GDM1 (cell line): ENCODE measurements at places on chromosomes 7 and 10.

DNA sequence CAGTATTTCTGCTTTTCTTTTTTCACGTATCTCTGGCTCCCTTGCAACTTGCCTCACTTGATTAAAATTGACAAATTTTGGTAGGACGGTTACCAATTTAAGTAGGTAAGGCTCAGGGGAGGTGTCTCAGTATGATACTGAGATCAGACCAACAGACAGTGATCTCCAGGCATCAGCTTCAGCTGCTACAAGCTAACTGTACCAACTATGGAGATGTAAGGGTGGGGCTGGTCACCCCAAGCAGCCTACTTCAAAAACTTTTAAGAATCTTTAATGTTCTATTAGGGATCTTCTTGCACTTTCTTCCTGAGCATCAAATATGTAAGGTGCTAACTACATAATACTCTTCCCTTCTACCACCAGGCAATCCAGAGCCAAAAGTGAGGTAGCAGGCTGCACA lies 26.9 kb downstream of the SLC35B4 start:
- DNase-seq, result no peak

GRCh38 chr7:105017657-105018365 lies 3.8 kb downstream of the KMT2E start:
- no peak for DNase-seq

- no peak for DNase-seq
Observed at GRCh38 chr10:29471544-29471859, 163.3 kb downstream of the SVIL start.

GRCh38 chr10:93173967-93174845 lies 100.5 kb downstream of the CYP26A1 start:
- DNase-seq, result no peak

DNA sequence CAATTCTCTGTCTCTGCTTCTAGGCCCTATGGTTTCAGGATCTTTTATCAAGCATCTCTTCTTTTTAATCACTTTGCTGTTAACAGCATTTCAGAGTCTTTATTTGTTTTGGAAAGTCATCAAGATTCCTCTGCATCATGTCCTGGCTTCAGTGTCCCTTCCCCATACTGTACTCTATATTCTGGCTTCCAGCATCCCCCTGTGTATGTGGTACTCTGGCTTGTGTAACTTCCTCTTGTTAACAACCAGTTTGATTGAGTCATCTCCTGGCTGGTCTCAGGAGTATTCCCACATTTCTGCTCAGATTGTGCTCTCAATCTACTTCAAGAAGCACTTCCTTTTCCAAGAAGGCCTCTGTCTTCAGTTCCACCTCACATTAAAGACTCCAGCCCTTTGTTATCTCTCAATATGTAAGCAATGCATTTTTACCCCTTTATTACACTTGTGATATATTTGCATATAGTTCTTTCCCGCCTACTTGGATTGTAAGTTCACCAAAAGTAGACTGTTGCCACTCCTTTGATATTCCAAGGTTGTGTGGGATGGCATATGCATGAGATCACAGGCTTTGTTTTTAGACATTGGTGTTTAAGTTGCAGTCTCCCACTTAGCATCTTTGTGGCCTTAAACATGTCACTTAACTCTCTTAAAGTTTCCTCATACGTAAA lies 15.1 kb upstream of the ATE1 start:
- no peak for DNase-seq

- no peak for DNase-seq
Observed at GRCh38 chr7:76057813-76058145, 9.9 kb downstream of the MDH2 start.

GRCh38 chr7:140304191-140304799 lies 94.0 kb downstream of the SLC37A3 start:
- no peak for DNase-seq

DNA sequence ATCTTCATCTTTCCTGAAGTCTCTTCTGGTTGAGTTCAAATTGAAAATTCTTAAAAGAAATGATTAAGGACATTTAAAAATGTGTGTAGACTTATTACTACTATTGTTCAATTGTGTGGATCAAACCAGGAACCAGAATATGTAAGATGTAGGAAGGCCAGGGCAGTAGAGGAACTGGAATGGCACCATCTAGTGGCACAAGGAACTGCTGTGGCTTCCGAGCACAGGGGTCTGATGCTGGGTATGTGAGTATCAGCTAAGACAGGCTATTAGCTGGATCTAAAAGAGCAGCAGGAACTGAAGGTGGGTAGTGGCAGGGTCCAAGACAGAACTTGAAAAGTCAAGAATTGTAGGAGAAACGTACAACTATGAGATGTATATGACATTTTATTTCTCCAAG lies 247.3 kb downstream of the SEMA3A start:
- no peak for DNase-seq

DNA sequence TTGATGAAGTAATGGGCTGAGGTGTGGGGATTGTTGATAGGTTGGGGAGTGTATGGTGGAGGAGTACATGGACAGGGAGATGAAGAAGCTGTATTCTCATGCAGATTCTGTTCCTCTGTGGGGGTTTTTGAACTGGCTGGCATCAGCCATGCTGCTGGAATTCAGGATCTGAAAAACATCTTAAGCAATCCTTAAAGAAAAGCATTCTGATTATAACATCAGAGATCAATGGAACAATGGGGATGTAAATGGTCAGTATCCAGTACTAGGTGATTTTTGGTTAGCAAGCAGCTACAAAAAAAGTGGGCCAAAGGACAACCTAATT lies 247.5 kb upstream of the GALNT17 start:
- no peak for DNase-seq

GRCh38 chr7:3787717-3788264 lies 486.7 kb downstream of the SDK1 start:
- no peak for DNase-seq

GRCh38 chr7:92926697-92927044 lies 90.3 kb upstream of the CDK6 start:
- no peak for DNase-seq

- DNase-seq, result no peak
Observed at GRCh38 chr7:11228515-11228914, 254.8 kb downstream of the PHF14 start.

DNA sequence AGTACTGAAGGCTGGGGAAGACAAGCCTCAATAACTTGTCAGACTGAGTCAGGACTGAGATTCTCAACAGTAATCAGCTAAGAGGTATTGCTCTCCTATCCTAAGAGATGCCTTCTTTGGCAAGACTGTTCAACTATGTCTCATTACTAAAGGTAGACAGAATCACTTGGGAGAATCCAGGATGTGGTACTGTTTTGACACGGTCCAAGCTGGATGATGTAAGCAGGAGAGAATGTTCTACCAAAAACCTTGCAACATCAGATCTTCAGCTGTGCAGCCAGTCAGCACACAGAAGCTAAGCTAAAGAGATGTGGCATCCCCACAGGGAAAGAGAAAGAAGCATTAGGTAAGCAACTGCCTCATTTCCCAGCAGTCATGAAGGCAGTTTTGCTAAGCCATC lies 391.4 kb downstream of the NRG3 start:
- DNase-seq, result no peak

GRCh38 chr10:127243490-127244272 lies 47.3 kb upstream of the INSYN2A start:
- no peak for DNase-seq

DNA sequence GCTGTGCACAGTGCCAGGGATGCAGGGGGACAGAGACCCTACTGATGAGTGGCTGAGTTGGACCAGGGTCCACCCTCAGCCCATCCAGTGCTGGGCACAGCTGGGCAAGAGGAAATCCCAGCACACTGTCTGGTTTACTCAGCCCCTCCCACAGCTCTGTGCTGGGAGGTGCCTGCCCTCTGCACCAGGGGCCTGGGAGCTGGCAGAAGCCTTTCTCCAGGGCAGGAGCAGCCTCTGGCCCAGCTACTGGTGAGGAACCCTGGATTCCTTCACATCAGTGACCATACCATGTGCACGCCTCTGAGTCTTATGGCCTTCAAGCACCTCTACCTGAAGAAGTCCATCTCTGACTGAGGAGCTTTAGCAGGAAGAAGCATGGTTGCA lies 25.9 kb upstream of the C10orf71 start:
- no peak for DNase-seq

- no peak for DNase-seq
Observed at GRCh38 chr7:105141068-105141467, 127.1 kb downstream of the KMT2E start.

DNA sequence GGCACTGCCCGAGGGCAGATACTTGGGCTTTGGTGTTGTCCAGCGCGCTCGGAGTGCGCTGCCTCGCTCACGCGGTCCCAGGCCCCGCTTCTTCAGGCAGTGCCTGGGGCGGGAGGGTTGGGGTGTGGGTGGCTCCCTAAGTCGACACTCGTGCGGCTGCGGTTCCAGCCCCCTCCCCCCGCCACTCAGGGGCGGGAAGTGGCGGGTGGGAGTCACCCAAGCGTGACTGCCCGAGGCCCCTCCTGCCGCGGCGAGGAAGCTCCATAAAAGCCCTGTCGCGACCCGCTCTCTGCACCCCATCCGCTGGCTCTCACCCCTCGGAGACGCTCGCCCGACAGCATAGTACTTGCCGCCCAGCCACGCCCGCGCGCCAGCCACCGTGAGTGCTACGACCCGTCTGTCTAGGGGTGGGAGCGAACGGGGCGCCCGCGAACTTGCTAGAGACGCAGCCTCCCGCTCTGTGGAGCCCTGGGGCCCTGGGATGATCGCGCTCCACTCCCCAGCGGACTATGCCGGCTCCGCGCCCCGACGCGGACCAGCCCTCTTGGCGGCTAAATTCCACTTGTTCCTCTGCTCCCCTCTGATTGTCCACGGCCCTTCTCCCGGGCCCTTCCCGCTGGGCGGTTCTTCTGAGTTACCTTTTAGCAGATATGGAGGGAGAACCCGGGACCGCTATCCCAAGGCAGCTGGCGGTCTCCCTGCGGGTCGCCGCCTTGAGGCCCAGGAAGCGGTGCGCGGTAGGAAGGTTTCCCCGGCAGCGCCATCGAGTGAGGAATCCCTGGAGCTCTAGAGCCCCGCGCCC lies at the start of gene NPY:
TSS of gene NPY (plus strand) at position 294 of the 802 bp plus-strand sequence. CDS start 1,051 bp downstream, outside the sequence.
- no peak for DNase-seq

DNA sequence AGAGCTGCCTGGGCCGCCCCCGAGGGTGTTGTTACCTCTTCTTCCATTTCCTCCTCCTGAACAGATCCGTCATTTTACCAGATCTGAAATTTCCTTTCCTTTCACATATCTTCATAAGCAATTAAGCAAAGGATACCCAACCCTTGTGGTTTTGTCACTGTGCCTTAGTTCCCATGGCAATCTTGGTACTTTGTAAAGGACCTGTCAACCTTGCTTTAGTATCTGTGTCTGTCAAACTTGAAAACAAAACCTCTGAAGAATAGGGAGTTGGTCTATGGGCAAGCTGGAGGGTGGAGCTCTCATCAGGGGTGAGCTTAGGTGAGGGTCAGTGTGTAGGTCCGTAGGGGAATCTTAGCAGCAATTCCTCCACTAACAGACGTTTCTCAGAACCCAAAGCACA lies 25.4 kb upstream of the CCDC3 start:
- no peak for DNase-seq

GRCh38 chr7:37282927-37283326 lies 165.7 kb downstream of the ELMO1 start:
- DNase-seq, result no peak
